ENCODE measurements at places on chromosomes 2 and 18.

DNA sequence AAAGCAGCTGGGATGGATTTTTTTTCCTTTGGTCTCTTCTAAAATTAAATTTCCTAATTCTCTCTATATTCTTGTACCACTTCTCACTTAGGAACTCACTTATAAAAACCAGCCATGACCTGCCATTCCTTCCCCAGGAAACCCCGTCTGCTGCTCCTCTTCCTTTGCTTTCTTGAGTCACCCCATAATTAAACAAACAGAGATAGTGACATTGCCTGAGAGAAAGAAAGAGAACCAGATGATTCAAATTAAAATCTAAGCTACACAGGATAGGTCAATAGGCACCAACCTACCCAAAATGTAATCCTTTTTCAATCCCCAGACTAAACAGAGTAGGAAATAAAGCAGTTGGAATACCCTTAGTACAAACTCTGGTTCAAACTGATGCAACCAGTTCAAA lies 9.7 kb downstream of the STK39 start:
- no peak for DNase-seq

- no peak for DNase-seq
Observed at GRCh38 chr2:131077966-131078365, 15.3 kb downstream of the FAM168B start.

- no peak for DNase-seq
Observed at GRCh38 chr2:207504513-207505170, 25.1 kb upstream of the CREB1 start.

GRCh38 chr18:9762526-9762925 lies 54.4 kb downstream of the RAB31 start:
- DNase-seq: no peak

DNA sequence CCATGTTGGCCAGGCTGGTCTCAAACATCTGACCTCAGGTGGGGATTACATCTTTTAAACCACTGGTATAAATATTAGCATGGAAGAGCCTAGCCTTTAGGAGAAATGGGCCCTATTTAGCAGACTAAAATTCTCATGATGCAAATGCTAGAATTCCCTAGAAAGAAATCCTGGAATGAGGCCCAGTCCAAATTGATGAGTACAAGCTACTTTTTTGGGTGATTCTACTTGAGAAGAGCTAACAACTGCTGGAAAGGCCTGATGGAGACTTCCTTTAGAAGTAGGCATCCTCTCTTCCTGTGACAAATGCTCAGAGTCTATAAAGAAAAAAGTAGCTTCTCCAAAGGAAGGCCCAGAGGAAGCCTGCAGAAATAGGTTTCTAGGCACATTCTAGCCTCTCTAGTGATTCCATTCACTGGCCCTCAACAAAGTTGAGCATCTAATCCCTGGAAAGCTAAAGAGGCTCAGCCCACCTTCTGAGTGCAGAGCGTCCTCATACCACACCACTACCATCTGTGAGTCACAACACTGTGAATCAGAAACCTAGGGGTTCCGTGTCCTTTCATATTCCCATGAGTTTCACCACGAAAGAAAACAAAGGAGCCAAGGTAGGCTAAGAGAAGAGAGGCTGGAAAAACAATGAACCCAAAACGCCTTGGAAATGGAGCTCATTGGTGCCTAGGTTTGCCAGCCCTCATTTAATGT lies 183.1 kb downstream of the C1D start:
- DNase-seq: no peak

DNA sequence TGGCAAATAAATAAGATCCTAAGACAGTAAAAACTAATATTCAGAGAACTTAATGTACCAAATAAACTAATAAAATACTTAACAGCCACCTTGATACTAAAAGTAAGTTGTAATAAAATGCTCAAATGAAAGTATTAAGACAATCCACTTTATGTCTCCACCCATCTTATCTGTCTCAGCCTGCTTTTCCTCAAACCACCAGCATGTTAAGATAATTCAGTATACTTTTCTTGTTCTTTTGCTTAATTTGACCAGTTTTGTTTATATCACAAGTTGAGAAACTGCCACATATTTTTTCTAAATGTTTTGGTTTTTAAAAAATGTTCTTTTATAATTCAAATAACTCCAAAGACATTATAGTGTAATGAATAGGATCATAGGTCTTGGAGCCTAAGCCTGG lies 142.0 kb downstream of the MBD5 start:
- DNase-seq: no peak

DNA sequence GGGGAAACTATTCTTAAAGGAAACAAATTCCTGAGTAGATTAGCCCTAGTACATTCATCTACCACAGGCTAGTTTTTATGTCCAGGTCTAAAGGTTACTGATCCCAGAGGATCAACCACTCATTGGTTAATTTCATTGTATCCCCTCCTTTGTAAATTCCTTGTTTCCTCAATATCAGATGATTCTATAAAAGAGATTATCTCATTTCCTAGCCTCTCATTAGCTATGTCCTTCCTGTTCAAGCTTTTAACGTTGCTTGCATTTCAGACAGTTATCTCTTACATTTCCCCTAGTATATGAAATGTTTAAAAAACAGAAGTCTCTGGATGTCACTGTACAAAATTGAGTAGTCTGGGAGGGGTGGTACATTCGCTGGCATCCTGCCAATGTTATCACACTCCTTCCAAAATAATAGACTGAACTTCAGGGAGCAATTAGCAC lies 24.2 kb upstream of the ARMC9 start:
- DNase-seq: no peak

DNA sequence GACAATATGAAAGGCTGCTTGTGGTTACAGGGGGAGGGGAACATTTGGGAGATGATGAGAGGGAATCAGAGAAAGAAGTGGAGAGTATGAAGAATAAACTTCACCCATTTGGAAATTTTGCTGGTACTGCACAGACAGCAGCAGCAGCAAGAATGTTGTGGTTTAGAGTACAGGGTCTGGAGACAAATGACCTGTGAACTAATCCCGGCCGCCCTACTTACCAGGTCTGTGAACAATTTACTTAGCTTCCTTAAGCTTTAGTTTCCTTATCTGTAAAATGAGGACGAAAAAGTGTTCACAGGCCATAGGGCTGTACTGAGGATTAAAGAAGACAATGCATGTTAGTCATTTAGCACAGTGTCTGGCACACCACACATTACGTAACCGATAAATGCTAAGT lies 685.4 kb upstream of the CELF4 start:
- DNase-seq: no peak

DNA sequence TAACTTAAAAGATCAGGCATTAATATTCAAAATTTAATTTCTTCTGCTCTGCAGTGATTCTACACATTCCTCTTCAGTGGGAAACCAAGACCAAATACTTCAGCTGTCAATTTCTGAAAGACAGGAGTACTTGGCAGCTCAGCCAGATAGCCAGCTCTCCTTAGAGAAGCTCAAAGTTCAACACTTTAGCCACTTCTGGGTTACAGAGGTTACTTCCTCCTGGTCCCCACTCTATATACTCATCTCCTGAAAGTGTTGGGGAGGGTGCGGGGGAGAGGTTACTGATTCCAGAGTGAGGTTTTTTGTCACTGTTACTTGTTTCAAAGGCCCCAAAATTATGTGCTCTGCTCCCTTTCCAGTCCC lies 4.1 kb downstream of the CYTIP start:
- DNase-seq: no peak

DNA sequence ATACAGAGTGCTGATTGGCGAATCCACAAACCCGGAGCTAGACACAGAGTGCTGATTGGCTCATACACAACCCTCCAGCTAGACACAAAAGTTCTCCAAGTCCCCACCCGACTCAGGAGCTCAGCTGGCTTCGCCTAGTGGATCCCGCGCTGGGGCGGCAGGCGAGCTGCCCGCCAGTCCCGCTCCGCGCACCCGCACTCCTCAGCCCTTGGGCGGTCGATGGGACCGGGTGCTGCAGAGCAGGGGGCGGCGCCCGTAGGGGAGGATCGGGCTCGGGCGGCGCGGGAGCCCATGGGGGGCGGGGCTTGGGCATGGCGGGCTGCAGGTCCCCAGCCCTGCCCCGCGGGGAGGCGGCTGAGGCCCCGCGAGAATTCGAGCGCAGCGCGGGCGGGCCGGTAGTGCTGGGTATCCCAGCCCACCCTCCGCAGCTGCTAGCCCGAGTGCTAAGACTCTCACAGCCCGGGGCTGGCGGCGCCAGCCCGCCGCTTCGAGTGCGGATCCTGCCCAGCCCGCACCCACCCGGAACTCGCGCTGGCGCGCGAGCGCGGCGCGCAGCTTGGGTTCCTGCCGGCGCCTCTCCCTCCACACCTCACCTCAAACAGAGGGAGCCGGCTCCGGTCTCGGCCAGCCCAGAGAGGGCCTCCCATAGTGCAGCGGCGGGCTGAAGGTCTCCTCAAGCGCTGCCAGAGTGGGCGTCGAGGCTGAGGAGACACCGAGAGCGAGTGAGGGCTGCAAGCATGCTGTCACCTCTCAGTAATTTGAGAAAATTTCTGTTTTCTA lies 75.5 kb upstream of the ATP5MC3 start:
- no peak for DNase-seq

GRCh38 chr2:21947046-21947445 lies 823.3 kb downstream of the TDRD15 start:
- DNase-seq: no peak

DNA sequence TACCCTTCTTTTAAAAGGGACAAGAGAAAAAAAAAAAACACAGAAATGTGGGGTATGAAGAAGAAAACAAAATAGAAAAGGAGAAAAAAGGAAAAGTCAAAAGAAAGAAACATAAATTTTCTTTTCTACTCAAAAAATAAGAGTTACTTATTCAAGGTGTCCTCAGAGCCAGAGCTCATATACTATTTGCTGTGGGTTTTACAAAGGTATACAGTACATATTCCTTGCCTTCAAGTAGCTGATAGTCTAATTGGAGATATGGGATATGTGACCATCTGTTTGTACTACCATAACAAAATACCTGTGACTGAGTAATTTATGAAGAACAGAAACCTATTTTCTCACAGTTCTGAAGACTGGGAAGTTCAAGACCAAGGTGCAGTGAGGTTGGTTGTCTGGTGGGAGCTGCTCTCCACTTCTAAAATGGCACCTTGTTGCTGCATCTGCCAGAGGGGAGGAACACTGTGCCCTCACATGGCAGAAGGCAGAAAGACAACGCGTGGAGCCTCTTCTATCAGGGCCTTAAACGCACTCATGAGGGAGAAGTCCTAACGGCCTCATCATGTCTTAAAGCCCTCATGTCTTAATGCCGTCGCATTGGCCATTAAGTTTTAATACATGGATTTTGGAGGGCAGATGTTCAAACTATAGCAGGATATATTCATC lies 33.9 kb downstream of the NBAS start:
- no peak for DNase-seq

DNA sequence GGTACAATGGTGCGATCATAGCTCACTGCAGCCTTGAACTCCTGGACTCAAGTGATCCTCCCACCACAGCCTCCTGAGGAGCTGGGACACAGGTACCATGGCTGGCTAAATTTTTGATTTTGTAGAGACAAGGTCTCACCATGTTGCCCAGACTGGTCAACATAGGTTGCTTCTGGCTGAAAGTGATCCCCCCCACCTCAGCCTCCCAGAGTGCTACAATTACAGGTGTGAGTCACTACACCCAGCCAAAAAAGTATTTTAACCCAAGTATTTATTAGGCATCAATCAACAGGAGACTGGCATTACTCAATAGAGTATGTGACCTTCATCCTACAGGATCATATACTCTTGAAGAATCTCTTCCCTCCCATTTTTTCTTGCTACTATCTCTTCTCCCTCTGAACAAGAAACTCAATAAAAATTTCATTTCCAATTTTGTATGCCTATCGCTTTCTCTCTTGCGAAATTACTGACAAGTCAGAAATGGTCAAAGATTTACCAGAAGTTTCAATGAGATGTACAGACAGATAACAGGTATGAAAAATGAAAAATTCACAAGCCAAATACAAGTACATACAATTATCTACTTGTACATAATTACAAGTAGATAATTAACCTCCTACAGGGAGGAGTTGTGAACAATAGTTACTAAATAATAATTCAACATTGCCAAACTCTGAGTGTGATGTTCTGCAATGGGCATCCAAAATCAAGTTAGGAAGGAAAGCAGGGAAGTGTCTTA lies 34.9 kb upstream of the CCNT2 start:
- DNase-seq: no peak

GRCh38 chr2:37669446-37669845 lies 2.0 kb downstream of the CDC42EP3 start:
- DNase-seq: no peak

GRCh38 chr2:54092940-54093339 lies 22.5 kb upstream of the ACYP2 start:
- no peak for DNase-seq

- DNase-seq: no peak
Observed at GRCh38 chr2:23522726-23523372, 137.9 kb downstream of the KLHL29 start.

GRCh38 chr2:62474176-62474575 lies 31.8 kb downstream of the TMEM17 start:
- DNase-seq: no peak

DNA sequence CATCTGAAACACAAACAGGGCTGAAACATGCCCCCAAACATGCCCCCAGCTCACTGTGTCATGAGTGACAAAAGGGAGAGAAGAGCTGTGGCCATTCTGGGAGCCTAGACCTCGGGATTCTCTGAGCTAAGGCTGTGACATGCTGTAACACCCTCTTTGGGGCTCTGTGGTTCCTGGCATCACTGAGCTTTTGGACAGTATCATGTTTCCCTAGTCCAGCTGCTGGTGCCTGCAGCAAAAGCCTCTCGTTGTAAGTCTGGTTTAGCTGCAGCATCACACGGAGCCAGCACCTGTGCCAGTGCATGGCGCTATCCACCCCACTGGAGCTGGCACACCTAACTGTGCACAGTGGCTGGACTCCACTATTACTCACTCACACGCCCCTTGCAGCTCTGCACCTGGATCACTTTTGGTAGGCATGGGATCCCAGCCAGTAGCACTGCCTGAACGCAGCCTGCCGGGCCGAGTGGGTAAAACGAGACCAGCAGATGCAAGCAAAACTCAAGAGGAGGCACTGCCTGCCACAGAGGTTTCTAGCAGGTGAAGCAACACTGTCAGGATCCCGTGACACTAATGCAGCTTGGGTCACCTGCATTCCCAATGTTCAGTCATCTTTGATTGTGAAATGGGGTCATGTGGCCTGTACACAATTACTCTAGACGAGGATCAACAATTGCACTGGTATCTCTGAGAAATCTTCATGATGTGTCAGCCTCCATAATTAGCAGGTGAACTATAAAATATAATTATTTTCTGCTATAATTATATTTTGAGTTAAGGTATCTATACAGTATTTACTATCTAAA lies 547.2 kb downstream of the ZNF804A start:
- no peak for DNase-seq

DNA sequence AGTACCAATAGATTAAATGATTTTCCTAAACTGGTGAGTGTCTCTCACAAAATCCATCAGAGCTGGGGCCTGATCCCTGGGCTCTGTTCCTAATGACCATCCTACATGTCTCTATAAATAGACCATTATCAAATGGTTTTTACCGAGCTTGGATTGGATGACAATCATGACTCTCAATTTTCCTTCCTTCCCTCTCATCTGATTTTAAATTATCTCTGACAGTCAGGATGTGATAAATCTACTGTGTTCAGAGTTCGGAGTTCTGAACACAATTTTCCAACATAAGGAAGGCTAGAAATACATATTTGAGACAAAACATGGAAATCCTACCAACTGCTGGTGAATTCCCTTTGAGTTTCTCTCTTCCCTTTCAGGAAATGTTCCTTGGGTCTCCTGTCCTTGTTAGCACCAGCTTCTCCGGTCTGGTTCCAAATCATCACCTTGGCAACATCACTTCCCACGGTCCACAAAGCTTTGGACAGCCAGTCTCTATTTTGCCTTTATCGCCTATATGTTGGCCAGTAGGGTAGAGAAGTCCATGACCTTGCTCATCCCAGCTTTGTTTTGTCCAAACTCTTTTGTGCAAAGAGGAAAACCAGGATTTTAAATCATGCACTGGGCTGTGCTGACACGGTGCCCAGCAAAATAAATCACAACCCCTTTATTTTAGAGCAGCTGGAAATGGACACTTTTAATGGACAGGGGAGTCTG lies 139.6 kb upstream of the ITGA6 start:
- DNase-seq: no peak
